ENCODE measurements at places on chromosomes 1 and 21.

- no peak for DNase-seq
These were observed 63.9 kb downstream of the PLPPR4 start for GRCh38 chr1:99328171-99328570.

GRCh38 chr1:204709021-204709420 is 23.5 kb upstream of the LRRN2 start:
- no peak for DNase-seq

- no peak for DNase-seq
These were observed 436.4 kb upstream of the PKN2 start for GRCh38 chr1:88247666-88248065.

DNA sequence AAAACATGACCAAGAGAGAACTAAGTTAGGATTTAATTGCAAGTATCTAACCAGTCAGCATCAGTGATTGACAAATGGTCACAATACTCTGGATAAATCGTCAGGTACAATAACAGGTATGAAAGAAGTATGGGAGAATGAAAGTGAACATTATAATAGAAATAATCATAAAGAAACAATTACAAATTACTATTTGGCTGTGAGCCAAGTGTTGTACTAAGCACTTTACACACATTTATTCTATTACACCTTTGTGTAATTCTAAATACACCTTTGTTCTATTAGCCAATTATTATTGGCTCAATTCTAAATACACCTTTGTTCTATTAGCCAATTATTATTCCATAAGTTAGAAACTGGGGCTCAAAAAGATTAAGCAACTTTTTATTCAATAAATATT is 114.7 kb downstream of the KCNH1 start:
- no peak for DNase-seq

- DNase-seq: peak; percentile 29
These were observed 29.6 kb upstream of the ZNF326 start for GRCh38 chr1:89965193-89965768.

- no peak for DNase-seq
These were observed 30.4 kb downstream of the MORC3 start for GRCh38 chr21:36350282-36350910.

GRCh38 chr1:8127171-8127641 is 101.1 kb upstream of the ERRFI1 start:
- no peak for DNase-seq

Measured in DMS 273 treated with DMSO at 0.1 percent for 48 hours (cell line).